Fibroblast of skin of right quadriceps (primary cell): ENCODE measurements at places on chromosomes 1 and 21.

DNA sequence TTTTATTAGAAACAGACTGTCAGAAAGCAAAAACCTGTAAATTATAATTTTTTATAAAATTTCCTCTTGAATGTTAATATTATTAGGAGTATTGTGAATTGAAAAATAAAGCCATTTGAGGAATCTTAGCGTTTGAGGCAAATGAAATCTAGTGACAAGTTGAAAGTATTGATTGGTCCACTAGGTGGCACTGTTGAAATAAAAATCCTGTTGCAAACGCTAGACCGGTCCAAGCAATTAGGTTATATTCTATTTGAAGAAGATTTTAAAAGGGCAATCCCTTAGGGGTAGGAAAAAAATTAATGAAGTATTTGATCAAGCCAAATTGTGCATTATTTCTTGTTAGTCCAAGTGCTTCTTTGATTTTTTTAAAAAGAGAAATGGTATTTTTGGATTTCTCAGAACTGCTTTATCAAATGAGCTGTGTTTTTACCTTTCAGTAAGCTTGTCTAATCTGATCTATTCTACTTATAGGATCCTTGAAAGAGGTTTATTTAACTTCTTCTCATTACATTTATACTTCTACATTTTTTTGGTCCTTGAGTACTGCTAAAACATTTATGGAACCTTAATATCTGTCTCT, 57.7 kb downstream of the ATG4C start:
- peak; percentile 52 for DNase-seq

GRCh38 chr21:34808569-34809204, 139.9 kb downstream of the CLIC6 start:
- DNase-seq = peak; percentile 74

DNA sequence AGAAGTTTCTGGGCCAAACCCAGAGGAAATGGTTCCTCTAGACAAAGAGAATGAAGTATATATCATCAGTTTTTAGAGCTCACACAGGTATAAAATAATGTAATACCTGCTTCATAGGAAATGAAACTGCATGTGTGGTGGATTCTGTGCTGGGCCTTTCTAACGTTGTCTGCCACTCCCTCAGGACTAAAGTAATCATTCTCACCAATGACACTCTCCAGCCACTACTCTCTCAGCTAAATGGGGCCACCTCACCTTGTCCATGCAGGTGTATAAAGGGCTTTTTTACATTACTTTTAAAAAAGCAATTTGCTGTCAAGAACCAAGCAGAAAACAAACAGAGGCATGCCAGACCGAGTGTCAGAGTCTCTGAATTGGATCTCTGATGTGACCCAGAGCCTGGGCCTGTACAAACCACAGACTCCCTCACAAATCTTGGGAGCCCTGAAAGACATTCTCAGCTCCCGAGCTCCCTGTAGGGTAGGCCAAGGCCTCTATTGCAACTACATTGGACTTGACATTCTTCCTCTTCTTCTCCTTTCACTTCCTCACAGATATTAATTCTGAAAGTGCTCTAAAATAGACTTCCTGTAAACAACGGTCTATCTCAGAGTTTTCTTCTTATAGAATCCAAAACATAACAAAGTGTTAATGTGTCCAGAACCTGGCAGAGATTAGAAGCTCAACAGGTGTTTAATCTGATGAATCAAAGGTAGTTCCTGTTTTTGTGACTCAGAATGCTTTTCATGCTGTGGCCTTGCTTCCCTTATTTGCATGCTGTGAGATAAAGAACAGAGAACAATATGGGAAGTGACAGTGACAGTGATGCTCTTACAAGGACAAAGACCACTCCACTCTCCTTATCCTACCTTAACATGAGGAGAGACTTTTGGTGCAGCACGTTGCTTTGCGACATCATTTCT, 8.6 kb downstream of the AIM2 start:
- no peak for DNase-seq

- no peak for DNase-seq
These were observed 103.8 kb downstream of the PCBP3 start for GRCh38 chr21:45747233-45747766.

DNA sequence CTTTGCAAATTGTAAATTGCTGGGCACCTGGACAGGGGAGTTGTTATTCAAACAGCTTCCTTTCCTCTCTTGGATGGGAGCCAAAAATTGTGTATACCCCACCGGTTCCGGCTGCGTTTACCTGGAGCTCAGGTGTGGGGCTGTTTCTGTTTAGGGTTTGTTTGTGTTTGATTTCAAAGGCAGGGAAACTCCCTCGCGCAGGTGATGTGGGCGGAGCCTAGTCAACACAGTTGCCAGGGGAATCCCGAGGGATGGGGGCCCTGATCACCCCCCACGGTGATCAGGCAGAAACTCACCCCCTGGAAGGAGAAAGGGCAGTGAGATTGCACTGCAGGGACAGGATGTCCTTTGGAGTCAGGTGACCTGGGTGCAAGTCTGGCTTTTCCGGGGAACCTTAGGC, 28.3 kb downstream of the CDCP2 start:
- no peak for DNase-seq

DNA sequence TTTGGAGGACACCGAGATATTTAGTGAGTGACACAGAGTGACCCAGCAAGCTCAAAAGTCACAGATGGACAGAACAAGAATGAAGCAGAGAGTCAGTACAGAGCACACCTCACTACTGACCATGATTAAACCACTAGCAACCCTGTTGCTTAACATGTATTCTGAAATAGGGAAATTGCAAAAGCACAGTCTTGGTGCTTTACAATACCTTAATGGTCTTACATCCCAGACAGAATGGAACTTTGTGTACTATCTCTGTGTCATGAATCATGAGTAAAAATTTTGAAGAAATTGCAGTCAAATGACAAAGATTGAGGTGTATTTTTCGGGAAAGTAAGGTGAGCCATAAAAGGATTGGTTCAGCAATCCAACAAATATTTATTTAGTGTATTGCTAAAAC, 2.7 kb upstream of the SAMSN1 start:
- no peak for DNase-seq

- peak; percentile 100 for DNase-seq
These were observed 37.3 kb upstream of the COL6A2 start for GRCh38 chr21:46060596-46061061.

GRCh38 chr1:222068937-222069336, 327.0 kb upstream of the DUSP10 start:
- DNase-seq = no peak

DNA sequence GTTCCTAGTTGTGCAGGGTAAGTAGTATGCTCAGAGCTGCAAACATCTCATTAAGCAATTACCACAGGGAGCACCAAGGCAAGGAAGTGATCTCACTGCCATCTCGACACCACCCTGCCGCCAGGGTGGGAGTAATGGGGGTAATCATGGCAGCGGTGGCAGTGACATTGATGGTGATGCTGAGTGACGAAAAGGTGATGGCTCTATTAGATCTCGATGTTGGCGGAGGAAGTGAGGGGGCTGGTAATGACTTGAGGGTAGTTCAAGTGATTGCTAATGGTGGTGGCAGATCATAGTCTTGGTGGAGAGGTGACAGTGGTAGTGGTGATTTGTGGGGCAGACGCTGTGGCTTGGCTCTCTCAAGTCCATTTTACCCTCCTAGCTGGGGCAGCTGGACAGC, 25.4 kb upstream of the TENT5B start:
- DNase-seq = no peak

DNA sequence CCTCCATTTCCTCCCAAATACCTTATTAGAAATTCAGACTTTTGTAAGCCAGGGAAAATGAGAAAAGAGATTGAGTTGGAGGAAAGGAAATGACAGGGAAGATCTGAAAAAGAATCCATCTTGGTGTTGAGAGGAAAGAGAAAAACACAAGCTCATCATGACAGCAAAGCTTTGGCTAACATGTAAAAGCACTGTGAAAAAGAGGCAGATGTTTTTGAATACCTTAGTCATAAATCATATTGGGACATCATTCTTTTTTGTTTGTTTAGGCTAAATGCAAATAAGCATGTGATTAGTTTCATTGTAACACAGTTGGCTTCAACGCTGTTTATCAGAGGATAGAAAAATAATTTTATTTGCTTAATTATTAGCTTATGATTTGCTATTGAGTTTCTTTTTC, 64.6 kb downstream of the LHX8 start:
- DNase-seq = no peak

- no peak for DNase-seq
These were observed 31.5 kb downstream of the C1orf198 start for GRCh38 chr1:230836793-230837192.
